Tongue (tissue), 3 donors: ENCODE measurements at places on chromosomes 11 and 22. TPM values are rescaled to one million over a fixed set of nuclear protein-coding genes. Genes with fewer than 3 reads are reported as not detected.

GRCh38 chr11:87020336-87020735 lies 17.4 kb upstream of the TMEM135 start:
- no peak for DNase-seq

DNA sequence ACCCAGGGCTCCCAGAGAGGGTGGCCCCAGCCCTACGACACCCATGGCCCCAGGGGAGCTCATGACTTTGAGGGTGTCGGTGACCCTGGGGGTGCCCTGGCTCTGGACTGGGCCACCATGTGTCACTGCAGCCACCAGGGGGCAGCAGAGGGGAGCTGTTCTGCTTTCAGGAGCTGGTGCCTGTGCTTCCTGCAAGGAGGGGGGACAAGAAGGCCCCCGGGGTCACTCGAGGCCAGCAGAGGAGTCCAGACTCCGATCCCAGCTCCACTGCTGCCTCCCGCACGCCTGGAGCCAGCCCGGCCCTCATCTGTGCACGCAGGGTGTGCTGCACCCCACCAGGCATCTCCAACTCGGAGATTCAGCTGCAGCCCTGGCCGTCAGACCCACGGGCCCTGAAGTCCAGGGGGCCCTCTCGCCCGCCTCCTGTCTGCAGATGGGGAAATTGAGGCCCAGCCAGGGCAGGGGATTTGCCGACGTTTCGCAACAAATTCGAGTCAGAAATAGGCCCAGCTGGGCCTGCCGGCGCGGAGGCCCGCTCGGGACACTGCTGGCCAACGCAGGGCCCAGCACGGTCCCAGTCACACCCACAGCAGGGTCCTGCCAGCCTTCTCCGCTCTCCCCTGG lies 29.5 kb upstream of the WNT7B start:
- DNase-seq, result peak; percentile 94

- DNase-seq, result no peak
Observed at GRCh38 chr22:47114813-47115517, 352.5 kb downstream of the TBC1D22A start.

SOX6 gene
- total RNA-seq, result 45.0 TPM

GRCh38 chr11:122664188-122664587 lies 8.7 kb downstream of the UBASH3B start:
- DNase-seq, result no peak

- DNase-seq, result no peak
Observed at GRCh38 chr11:115709297-115709696, 205.1 kb upstream of the CADM1 start.

SIDT2 gene
- total RNA-seq, result 24.7 TPM

- DNase-seq, result peak; percentile 71
Observed at GRCh38 chr11:25441421-25441820, 890.5 kb upstream of the ANO3 start.

LIF gene
- total RNA-seq, result 0.51 TPM

DNA sequence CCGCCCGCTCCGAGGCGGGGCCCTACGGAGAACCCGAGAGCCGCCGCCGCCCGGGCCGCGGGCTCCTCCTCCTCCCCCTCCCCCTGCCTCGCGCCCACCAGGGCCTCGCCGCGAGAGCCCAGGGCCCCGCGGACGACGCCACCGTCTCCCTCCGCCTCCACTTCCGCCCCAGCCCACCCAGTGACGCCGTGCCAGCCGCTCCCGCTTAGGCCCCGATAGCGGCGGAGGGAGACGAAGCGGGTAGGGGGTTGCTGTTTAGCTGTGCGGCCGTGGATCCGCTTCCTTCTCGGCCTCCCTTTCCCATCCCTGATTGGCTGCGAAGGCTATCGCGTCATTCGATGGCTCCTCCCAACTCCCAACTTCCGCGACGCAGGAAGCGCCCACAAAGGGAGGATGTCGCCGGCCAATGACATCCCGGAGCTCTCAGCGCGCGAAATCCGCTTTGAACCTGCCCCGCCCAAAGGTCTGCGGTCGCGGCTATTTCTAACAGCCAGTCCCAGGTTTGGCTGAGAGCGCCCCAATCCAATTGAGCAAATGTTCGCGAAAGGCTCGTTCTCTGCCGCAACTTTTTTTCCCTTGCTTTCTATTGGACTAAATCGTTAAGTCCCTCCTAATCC lies at the start of gene FAM76B:
FAM76B (minus strand) TSS at position 277 of the 617 bp plus-strand sequence. CDS start 304 bp downstream, outside the sequence.
- peak; percentile 100 for DNase-seq

DNA sequence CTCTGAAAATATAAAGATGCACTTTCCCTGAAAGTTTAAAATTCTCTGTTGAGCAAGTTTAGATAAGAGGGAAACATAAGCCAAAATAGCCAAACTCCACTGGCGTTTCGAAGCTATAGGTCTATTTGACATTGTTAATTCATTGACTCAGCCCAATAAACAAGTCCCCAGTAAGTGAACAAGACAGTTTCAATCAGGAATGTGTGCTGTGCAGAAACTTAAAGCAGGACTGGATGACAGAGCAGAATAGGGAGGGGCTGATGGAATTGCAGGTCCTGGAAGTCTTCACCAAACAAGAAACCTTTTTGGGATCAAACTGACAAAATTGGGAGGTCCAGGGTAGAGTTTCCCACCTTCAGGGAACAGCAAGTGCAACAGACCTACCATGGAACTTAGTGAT lies 8.9 kb upstream of the KDM4E start:
- DNase-seq, result no peak

FGF4 gene
- total RNA-seq, result not detected

DNA sequence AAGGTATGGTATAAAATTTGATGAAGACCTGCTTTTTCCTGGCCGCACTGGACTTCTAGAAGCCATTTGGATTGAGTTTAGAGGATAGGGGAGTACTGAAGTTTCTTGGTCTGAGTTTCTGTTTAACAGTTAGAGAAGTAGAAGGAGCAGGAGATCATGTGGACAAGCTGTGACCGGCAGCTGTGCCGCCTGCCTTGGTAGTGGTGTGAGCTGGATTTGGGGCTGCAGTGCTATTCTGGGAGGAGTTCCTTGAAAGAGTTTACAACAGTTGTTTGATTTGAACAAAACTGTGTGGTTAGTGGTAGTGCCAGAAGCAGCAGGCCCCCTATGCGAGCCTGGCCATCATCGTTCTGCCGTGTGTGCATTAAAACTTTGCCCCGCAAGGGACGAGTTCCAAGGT lies 105.2 kb downstream of the PDHX start:
- DNase-seq, result peak; percentile 64

KRTAP5-2 gene
- total RNA-seq, result not detected

DNA sequence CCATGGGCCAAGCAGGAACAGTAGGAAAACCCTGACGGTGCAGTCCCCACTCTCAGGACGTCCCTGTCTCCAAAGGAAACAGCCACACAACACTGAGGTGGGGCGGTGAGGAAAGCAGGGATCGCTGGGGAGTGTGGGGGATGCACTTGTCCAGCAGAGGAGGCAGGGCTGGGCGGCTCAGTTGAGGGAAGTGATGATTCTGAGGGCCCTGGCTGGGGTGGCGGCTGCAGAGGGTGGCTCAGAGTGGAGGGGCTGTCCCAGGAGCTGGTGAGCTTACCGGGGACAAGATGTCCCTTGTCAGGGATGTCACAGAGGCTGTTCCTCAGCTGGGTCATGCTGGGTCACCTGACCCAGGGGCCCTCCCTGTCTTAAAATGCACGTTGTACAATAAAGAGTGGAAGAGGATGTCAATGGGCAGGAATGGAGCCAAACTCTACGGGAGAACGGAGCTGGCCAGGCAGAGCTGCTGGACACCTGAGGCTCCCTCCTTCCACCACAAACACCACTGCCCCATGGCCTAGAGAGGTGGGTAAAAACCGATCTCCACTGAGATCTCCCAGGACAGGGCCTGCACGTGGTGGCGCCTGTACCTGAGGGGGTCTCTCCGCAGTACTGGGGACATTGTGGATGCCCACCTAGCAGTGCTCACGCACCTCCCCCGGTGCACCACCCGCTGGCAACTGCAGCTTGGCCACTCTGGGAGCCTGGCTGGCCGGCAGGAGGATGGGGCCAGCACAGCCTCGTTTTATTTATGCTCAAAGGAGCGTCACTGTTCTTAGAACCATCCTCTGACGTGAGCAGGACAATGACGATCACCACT lies 9.7 kb upstream of the EFCAB6 start:
- DNase-seq, result no peak

MS4A7 gene
- total RNA-seq, result 8.5 TPM

WNT7B gene
- total RNA-seq, result 6.2 TPM

OR8D1 gene
- 0.10 TPM for total RNA-seq

DNA sequence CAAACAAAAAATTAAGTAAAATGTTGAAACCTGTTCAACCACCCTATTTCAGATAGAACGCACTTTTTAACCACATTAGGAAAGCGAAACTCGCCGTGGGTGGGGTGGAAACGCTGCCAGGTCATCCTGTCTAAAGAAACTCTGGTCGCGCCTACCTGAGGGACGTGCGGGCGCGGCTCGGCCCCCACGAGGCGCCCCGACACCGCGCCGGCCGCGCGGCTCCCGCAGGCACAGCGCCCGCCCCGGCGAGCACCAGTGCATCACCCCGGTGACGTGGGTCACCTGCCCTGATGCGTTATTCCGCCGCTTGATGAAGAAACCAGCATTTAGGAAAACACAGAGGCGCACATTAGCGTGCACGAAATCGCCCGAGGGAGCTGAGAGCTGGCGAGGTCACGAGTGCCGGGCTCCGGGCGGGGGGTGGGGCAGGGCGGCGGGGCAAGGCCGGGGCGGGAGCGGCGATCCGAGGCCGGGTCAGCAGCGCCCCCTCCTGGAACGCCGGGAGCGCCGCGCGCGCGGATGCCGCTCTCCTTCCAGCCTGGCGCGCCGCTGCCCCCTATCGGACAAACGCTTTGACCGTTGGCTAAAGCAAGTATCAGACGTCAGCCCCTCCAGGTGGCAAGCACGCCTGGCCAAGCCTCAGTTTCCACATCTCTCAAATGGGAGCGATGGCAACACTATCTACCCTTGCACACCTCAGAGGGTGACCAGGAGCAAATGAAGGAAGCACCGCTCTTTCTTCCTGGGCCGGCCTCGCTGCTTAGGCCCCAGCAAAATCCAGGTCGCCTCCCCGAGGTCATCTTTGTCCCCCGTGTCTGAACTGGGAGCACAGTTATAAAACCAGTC lies 15.7 kb upstream of the SNX32 start:
- peak; percentile 95 for DNase-seq

DNA sequence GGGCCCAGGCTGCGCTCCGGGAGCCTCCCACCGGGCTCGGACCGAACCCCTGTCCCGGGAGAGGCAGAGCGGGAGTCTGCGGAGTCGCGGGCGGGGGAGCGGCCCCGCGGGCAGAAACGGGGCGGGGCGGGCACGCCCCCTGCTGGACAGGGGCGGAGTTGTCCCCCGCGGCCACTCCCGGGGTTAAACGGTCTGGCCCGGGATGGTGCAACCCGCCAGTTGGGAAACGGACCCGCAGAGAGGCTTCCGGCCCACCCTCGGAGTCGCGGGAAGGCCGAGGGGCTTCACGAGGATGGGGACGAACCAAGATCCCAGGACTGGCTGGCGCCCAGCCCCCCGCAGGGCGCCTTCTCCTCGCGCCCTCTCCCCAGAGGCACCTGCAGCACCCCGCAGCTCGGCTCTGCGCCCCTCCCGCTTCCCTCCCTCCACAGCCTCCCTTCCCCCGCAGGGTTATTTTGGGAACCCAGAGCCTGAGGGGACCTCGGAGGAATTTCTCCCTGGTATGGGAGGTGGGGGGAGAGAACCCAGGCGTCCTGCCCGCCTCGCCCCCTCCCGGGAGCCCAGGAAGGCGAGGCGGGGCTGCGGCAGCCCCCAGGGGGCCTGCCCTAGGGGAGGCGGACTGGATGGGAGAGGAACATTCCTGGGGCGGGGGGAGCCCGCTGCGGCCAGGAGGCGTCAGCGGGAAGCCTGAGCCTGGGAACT lies 902 bp downstream of the RASGRP2 start:
- peak; percentile 58 for DNase-seq

GRCh38 chr22:30182815-30183214 lies 63.7 kb downstream of the LIF start:
- DNase-seq, result no peak

NCR3LG1 gene
- total RNA-seq, result 1.0 TPM

CCDC88B gene
- 6.4 TPM for total RNA-seq

- DNase-seq, result no peak
Observed at GRCh38 chr11:86668929-86669328, 3.5 kb downstream of the ME3 start.

GRCh38 chr22:19988965-19989724 lies 27.5 kb downstream of the ARVCF start:
- no peak for DNase-seq

- DNase-seq, result no peak
Observed at GRCh38 chr11:78633516-78634310, 59.0 kb upstream of the NARS2 start.

- DNase-seq, result no peak
Observed at GRCh38 chr22:19125011-19125410, 2.8 kb upstream of the DGCR2 start.
